ENCODE measurements at places on chromosomes 4 and X.

DNA sequence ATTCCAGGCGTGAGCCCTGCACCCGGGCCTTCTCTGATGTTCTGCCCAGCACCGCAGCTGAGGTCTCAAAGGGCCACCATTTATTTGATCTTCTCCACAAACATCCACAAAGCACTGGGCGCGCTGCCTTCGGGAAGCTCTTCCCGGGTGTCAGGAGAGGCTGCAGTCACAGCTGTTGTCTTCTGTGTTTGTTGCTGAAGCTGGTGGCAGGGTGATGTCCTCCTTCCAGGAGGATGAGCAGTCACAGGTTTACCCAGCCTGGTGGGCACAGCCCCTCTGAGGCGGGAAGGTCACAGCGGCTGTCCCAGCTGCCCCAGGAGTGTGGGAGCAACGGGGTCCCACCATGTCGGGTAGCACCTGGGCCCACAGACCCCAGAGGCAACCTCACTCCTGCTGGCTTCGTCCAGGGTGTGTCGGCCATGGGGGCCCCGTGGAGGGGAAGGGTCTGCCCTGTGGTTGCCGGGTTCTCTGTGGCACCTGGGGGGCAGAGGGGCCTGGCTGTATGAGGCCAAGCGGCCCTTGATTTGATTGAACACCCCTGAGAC lies 27.6 kb downstream of the FGFRL1 start:
- DNase-seq = no peak

DNA sequence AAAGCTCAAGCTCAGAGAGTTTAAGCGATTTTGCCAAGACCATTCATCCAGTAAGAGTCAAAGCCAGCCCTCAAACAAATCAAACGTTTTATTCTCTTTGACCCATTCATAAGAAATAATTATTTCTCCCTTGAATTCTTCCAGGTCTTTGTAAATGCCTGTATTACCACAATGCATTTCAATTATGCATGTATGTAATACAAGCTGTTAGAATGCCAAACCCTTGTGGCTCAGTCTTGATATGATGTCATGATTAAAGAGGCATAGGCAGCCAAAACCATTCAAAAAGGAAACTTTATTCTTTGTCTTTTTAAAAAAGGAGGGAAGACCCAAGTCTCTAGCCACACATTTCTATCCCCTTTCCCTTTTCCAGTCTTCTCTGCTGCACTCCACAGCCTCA lies 56.5 kb upstream of the PGM2 start:
- no peak for DNase-seq

DNA sequence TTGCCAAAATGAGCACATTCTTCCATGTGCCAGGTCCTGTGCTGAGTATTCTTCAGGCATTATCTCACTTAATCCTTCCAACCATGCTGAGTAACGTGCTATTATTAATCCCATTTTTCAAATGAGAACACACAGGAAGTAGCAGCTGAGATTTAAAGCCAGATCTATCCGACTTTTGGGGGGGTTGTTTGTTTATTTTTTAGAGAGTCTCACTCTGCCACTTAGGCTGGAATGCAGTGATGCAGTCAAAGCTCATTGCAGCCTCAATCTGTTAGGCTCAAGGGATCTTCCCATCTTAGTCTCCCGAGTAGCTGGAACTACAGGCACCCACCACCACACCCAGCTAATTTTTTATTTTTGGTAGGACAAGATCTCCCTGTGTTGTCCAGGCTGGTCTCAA lies 55.5 kb upstream of the TRIM2 start:
- DNase-seq = no peak

DNA sequence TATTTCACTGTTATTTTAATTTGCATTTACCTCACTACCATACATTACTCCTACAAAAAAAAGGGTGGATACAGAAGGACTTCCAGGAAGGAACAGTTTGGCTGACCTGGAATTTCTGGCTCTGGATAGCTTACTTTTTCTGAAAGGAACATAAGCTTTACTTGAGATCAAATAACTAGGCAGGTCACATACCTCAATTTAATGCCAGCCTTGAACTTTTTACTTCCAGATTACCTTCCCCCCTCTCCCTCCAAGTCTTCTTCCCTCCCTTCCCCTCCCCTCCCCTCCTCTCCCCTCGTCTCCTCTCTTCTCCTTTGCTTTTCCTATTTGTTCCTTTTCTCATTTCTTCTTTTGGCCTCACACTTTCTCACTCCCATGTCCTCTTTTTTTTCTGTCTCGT lies 659.2 kb upstream of the AADAT start:
- no peak for DNase-seq

GRCh38 chr4:181956512-181956911 lies 286.7 kb upstream of the TENM3 start:
- DNase-seq = no peak

DNA sequence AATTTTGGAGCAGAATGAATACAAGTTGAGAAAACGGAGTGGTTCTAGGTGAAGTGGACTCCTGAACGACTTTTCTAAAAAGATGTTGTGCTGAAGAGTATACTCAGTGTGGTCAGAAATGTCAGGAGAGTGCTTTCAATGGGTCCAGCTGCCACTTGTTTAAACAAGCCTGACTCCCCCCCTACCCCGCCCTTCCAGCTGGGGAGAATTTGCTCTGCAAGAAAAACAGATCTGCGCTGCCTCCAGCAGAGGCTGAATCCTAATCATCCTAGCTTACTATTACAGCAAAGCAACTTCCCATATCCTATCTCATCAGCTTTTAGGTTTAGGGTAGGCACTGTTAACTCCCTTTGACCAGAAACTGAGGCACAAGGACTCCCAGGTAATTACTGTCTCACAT lies 1.9 kb downstream of the MAP3K15 start:
- no peak for DNase-seq
